ENCODE measurements at places on chromosomes 12 and 14.

- no peak for DNase-seq
Observed at GRCh38 chr12:109988274-109988673, 7.9 kb downstream of the GIT2 start.

DNA sequence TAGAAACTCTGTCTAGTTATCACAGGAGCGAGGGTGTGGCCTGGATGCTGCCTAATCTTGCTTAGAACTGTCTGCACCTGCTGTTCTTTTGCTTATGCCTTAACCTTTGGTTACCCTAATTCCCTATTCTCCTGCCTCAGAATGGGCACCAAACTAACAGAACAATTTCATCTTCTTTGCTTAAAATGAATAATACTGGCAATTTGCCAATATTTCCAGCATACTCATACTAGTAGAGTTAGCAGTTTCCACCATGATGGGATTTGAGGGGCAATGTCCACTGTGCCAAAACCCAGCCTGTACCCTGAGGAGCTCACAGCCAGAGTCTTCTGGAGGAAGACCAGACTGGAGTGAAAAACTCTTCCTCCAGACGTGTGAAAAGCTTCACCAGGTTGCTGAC is 136.4 kb downstream of the RPS29 start:
- DNase-seq: no peak

GRCh38 chr14:58815794-58816193 is 178.0 kb downstream of the DACT1 start:
- no peak for DNase-seq

DNA sequence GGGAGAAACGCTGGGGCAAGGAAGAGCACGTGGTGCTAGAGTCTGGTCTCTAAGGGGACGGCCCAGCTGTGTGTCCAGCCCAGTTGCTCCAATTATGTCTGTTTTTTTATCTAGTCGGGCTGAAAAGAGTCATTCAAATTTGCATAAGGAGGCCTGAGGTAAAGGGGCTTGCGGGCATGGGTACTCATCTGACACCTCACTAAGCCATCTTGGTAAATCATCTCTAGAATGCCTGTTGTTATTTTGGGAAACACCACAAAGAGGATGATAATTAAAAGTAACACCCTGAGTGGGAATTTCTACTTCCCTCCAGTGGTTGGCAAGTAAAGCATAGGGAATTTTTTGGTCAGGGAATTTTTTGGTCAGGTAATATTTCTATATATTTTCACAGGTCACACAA is 196.1 kb upstream of the ALG10B start:
- no peak for DNase-seq

- peak; percentile 83 for DNase-seq
Observed at GRCh38 chr12:104049903-104050356, at the start of gene GLT8D2. Gene GLT8D2, minus strand, starts transcription at chr12:104050187. Its CDS starts 30,539 bp downstream, at chr12:104019648.

GRCh38 chr12:132329036-132329719 is at the start of gene GALNT9:
Gene GALNT9, minus strand, starts transcription at chr12:132329589. Its CDS starts 386 bp downstream, at chr12:132329203.
- no peak for DNase-seq

DNA sequence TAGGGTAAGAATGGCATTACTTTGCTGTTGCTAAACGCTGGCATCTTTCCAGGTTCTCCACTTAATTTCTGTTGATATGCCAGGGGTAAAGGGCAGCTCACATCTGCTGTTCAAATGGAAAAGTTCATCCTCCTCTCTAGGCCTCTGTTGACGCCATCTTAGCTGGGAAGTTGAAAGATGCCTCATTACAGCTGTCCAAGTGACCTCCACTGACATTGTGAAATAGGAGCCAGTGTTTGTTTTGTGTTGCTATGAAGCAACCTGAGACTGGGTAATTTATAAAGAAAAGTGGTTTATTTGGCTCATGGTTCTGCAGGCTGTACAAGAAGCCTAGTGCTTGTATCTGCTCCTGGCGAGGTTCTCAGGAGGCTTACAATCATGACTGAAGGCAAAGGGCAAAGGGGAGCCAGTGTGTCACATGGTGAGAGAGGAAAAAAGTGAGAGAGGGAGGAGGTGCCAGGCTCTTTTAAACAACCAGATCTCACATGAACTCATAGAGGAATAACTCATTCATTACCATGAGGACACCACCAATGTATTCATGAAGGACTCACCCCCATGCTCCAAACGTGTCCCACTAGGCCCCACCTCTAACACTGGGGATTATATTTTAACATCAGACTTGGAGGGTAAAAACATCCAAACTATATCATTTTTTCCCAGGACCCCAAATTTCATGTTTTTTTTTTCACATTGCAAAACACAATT is 3.2 kb upstream of the ADAM21 start:
- DNase-seq: peak; percentile 45

DNA sequence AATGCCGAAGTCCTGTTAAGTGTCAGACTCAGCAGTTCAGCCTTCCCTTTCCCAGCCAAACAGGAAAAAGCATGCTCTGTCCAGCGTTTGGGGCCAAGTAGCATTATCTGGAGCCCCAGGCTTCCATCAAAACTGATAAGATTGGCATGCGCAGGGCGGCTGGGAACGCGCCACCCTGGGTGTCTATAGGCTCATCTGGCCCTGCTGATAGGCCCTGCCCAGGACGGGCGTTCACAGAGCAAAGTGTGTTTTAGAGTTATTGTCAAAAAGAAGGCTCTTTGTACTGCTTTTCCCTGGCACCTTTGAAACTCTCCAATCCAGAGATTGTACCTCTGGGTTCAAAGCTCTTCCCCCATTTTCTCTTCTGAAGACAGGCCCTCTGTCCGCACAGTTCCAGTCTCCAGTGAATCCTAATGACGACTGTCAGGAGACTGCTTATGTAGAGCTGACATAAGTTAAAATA is at the start of gene ART4:
TSS of gene ART4 (minus strand) at position 102 of the 463 bp plus-strand sequence. CDS start 413 bp downstream, outside the sequence.
- DNase-seq: no peak

- no peak for DNase-seq
Observed at GRCh38 chr12:87054226-87054625, 798.0 kb upstream of the MGAT4C start.

GRCh38 chr14:33964599-33965317 is 13.9 kb upstream of the EGLN3 start:
- no peak for DNase-seq

DNA sequence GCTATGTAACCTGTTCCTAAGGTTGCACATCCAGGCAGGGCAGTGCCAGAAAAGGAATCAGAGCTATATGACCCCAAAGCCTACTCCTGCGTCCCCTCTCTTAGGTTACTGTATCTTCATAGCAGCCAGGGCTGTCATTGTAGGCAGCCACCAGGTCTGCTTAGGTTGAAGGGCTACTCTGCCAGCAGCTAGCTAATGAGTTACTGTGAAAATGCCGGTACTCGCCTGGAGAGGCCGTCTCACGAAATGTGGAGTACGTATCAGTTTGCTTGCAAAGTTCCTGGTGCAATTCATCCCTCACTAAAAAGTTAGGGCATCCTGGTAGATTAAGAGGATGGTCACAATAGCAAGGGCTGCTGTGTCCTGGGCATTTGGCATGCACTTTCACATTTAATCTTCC is 50.9 kb downstream of the RPH3A start:
- DNase-seq: no peak

DNA sequence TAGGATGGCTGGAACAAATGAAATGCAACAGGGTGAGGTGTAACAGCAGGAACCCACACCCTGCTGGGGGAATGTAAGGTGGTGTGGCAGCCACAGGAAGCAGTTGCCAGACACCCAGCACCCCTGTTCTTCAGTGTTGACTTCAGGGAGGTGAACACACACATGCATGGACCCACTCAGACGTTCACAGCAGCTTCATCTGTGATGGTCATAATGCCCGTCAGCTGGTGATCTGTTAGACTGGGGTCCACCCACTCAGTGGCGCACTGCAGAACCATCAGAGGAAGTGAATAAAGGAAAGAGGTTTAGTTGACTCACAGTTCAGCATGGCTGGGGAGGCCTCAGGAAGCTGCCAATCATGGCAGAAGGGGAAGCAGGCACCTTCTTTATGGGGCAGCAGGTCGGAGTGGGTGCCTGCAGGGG is 22.7 kb upstream of the TEX22 start:
- no peak for DNase-seq

DNA sequence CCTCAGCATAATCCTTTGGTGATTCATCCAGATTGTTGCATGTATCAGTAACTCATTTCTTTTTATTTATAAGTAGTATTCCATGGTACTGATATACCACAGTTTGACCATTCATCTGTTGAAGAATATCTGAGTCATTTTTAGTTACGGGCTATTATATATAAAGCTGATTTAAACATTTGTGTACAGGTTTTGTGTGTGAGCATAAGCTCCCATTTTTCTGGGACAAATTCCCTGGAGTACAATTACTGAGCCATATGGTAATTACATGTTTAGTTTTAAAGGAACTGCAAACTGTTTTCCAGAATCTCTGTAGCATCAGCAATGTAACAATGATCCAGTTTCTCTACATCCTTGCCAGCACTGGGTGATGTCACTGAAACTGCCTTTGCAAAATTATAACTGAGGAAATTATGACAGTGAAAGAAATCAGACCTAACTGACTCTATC is 236.2 kb upstream of the KRR1 start:
- peak; percentile 76 for DNase-seq

GRCh38 chr12:65277994-65278575 is 398 bp upstream of the MSRB3 start:
- DNase-seq: no peak

DNA sequence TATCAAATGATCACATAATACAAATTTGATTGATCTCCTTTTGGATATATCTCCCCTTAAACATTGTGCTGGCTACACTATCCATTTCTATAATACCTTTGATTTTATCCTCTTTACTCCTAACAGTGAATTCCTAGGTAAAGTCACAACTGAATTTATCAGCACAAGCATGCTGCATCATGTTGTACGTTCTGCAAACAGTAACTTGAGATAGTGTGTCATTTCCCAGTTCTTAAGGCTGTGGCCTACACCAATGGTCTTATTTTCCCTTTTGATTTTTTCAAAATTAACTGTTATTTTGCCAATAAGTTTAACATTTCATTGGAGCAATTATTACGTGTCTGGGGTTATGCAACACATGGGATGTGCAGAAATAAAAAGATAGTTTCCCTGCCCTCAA is 24.8 kb downstream of the PRKCH start:
- no peak for DNase-seq

DNA sequence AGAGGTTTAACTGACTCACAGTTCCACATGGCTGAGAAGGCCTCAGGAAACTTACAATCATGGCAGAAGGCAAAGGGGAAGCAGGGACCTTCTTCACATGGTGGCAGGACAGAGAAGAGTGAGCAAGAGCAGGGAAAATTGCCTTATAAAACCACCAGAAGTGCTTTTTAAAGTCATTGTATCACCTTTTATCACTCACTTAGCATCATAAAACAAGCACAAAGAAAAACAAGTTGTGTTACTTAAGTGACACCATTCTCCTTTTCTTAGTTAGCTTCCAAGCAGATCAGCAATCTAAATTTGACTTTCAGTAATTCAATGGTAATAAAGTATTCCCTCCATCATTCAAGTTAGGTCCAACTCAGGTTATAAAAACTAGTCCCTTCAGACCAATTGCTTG is 28.5 kb downstream of the OSBPL8 start:
- no peak for DNase-seq

DNA sequence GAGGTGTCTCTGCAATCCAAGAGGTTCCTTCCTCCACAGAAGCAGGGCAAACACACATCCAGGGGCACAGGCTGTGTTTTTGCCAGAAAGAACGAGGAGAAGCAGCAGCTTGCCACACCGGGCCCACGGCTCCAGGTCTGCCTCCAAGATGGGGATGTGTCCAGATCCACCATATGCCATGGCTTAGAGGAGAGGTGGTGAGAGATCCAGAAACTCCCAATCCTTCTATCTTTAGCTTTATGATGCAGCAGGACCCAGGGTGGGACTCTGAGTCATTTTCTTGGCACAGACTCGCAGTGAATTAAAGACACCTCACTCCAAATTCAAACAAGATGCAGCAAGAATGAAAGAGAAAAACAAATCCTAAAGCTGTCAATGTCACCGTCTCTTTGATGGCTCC is 481.4 kb upstream of the TMEM132C start:
- peak; percentile 64 for DNase-seq

DNA sequence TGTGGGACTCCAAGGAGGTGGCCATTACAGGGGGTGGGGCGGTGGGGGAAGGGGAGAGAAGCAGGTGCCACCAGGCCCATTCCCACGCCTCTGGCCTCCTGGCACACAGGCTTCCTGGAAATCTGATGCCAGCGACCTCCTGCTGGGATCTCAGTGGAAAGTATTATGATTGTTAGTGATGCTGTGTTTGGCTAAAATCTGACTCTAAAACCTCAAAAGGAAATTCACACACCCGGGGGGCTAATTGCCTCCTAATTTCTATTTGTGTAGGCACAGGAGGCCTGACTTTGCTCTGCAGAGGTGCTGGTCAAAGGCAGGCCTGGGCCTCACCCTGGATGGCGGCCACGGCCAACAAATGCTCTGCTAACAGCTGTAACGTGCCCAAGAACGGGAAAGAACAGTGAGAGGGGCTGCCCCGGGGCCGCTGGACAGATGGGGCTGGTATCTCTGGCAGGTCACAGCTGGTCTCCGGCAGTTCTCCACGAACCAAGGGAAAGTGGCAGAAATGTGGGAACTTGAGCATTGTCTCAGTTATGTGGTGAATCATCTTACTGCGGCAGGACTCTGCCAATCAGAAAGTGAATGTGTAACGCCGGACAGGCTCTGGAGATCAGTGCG is 14.3 kb downstream of the FAM181A start:
- DNase-seq: peak; percentile 96

DNA sequence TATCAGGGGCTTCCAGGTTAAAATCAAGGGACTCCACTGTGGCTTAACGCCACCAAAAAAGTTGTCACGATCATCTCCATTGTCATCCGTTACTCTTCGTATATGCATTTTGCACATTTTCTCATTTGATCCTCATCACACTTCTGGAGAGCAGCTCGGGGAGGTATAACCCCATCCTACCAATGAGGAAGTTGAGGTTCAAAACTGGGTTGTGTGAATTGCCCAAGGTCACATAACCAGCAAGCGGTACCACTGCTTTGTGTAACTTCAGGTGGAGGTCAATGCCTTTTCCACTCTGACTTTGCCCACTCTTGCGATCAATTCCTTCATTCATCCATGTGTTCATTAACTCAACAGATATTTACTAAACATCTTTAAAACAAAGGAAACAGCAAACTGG is 71.1 kb upstream of the CCND2 start:
- no peak for DNase-seq

GRCh38 chr12:42789808-42790760 is 200.5 kb upstream of the PRICKLE1 start:
- DNase-seq: no peak

GRCh38 chr12:88658009-88658408 is 77.7 kb upstream of the KITLG start:
- peak; percentile 37 for DNase-seq

DNA sequence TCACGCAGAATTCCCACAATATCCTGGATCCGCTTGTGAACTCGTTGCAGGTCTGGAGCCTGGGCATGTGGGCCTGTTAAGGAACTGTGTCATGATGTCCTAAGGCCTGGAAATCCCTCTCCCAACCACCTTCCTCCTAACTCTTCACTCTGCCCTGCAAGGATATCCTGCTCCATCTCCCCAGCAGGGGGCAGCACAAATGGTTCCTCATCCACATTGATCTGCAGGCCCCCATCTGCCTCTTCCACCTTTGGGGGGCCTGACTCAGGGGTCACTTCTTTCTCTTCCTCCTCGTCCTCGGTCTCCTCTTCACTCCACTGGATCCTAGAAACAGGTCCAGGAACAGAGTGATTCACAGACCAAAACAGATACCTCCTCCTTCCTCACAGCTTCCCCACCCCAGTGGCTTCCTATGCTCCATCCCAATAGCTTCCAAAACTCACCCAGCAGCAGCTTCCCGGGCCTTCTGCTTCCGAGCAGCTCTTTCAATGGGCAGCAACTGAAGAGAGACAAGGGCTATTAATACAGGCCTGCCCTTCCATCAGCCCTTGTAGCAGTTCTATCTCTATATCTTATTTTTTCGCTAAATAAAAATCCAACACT is 4.5 kb downstream of the NOP2 start:
- peak; percentile 45 for DNase-seq

All from RPMI7951 (cell line).